Stimulated activated CD4-positive, alpha-beta T cell treated with anti-CD3 and anti-CD28 coated beads, Interleukin-12 subunit alpha, Interleukin-12 subunit beta, amount 100 ng/mL, for 48 hours (primary cell): ENCODE measurements at places on chromosomes 12 and 14.
A peak's percentile ranks its signal among the peaks of the same experiment; 100 is the strongest.

DNA sequence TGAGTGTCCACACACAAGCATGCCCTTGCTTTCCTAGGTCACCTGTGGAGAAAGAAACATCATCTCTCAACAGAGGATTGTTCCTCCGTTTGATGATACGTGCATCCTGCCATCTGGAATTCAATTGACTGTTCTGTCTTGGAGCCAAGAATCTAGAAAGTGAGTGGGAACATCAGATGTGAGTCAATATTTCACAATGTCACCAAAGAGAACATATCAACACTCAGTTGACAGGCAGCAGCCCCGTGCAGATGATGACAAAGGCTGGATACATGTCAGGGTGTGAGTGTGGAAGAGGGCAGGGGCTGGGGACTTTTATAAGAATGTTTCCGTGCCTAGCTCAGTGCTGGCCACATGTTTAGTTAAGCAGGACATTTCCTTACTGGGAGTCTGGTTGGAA lies 76.1 kb downstream of the TBC1D30 start:
- no peak for DNase-seq

GRCh38 chr12:94699801-94700200 lies 49.4 kb upstream of the TMCC3 start:
- DNase-seq, result no peak

GRCh38 chr12:55039395-55040354 lies 19.9 kb downstream of the NEUROD4 start:
- DNase-seq, result no peak

- no peak for DNase-seq
Observed at GRCh38 chr14:87251011-87251410, 742.0 kb downstream of the GALC start.

DNA sequence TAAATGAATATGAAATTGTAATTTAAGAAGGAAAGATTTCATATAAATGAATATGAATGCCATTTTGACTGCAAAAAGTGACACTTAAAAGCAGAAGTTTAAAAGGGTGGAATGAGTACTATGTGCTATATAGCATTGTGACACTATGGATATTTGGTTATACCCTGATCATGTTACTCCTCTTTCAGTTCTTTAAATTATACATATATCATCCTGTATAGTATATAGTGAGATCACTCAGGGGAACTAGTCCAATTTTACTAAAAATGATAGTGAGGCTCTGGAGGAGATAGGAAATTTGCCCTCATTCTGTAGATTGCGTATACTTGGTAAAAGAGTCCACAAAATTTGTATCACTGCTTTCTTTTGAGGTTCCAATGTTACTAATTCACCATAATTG lies 155.7 kb upstream of the BTG1 start:
- no peak for DNase-seq

DNA sequence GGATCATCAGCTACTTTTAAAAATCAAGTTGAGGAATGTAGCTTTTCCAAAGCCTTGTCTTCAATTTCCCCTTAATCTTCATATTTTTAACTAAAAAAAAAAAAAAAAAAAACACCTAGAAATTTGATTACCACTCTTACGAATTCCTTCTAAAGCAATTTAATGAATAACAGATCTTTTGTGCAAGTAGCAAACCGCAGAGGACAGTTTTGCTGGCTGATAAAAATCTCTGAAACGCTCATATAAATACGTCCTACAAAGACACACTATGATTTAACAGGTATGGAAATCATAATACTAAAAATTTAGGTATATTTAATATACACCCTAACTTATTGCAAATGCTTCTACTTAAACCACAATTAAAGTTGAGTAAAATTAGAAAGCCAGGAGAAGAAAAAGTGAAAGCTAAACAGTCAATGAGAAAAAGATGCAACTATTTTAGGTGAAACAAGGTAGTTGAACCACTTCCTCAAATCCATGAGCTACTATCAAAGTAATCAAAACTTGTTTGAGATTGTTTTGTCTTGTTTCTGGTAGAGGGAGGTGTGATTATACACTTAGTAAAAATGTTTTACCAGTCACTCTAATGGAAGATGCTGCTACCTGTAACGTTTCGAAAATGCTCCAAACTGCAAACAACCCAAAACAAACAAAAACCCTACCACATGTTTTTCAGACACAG lies 2.2 kb downstream of the PAWR start:
- no peak for DNase-seq

DNA sequence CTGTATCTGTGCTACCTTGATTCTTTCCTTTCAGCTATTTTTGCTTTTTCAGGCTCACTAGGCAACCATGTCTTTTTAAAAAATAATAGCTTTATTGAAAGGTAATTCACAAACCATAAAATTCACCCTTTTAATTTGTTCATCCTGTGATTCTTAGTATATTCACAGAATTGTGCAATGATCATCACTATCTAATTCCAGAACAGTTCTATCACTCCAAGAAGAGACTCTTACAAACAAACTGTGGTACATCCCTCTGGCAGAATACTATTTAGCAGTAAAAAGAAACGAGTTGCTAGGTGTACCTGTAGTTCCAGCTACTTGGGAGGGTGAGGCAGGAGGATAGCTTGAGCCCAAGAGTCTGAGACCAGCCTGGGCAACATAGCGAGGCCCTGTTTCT lies 14.8 kb downstream of the CREBL2 start:
- DNase-seq, result no peak

- peak; percentile 22 for DNase-seq
Observed at GRCh38 chr12:108730365-108731104, 783 bp downstream of the CORO1C start.

DNA sequence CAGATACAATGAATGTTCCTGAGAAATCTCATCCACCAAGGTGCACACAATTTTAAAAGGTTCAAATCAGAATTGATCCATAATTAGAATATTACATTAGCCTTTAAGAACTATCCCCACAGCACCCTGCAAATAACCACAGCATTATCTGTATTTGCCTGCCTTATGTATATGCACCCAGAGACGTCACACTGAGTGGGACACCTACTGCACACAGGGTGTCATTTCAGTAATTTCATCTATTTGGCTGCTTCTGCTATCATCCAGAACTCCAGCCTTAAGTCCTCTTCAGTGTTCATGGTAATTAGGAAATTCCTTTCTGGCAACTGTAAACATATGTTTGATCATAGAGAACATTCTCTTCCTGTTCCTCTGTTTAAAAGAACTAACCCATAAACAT lies 298.4 kb downstream of the SYT1 start:
- DNase-seq, result no peak

- DNase-seq, result no peak
Observed at GRCh38 chr14:34721129-34721528, 6.7 kb upstream of the CFL2 start.

DNA sequence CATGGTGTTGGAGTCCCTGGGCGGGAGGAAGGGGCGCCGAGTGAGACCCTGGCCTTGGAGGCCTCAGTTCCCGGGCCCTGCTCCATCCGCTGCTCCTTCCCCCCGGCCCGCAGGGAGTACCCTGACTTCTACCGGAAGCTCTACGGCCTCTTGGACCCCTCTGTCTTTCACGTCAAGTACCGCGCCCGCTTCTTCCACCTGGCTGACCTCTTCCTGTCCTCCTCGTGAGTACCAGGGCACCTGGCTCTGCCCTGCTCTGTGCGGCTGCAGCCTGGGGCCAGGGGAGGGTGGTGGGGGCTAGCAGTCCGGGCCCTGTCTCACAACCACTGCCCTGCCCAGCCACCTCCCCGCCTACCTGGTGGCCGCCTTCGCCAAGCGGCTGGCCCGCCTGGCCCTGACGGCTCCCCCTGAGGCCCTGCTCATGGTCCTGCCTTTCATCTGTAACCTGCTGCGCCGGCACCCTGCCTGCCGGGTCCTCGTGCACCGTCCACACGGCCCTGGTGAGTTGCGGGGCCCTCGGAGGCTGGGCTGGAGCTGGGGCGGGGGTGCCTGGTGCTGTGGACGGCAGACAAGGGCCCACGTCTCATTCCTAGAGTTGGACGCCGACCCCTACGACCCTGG lies 7.0 kb downstream of the NOC4L start:
- DNase-seq, result no peak

DNA sequence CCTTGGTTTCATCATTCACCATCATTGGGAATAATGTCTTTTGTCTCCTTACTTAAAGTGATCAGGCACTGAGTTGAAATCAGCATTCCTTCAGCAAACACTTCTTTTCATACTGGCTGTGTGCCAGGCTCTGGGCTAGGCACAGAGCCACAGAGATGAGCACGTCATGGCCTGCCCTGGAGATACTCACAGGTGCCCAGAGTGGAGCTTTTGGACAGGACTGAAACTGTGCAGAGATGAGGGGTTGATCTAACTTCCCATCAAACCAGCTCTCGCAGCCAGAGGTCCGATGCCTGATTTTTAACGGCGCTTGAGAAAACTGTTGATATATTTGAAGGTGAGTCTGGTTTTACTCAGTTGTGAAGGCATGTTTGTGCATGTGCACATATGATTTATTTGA lies 43.1 kb downstream of the CACNA1C start:
- no peak for DNase-seq

- DNase-seq, result no peak
Observed at GRCh38 chr14:38047195-38047902, 160.4 kb upstream of the SSTR1 start.

- no peak for DNase-seq
Observed at GRCh38 chr14:86311151-86311550, 781.2 kb downstream of the FLRT2 start.

GRCh38 chr14:76348898-76349297 lies 27.0 kb upstream of the ESRRB start:
- DNase-seq, result no peak

DNA sequence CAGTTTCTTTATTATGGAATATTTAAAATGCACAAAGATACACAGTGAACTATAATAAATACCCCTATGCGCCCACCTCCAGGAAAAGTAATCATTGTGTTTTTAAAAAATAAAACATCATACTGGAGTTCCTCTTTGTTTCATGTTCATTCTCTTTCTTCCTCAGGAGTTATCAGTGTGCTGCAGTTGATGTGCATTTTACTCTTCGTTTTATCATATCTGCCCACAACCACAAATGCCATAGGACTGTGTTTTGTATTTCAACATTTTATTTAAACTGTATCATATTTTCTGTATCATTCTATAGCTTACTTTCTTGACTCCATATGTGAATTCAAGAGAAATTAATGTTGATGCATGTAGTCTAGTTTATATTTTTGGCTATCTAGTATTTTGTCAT lies 53.9 kb downstream of the TSHR start:
- no peak for DNase-seq

DNA sequence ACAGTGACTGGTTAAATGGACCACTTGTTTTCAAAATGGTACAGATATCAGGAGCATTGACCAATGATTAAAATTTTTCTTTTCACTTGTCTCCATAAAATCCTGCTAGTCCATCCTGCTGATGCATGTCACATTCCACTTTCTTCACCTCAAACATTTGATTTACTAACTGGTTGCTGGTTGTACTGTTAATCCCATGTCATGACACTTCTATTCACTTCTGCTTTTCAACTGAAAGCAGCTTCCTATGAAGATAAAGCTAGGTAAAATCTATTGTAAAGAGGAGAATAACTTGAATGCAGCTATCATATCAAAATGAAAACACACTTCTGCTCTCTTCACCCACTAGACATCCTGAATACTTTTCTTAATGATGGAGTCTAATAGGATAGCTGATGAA lies 149.6 kb upstream of the OTX2 start:
- DNase-seq, result no peak

- DNase-seq, result no peak
Observed at GRCh38 chr12:29146196-29146595, 2.9 kb upstream of the FAR2 start.

DNA sequence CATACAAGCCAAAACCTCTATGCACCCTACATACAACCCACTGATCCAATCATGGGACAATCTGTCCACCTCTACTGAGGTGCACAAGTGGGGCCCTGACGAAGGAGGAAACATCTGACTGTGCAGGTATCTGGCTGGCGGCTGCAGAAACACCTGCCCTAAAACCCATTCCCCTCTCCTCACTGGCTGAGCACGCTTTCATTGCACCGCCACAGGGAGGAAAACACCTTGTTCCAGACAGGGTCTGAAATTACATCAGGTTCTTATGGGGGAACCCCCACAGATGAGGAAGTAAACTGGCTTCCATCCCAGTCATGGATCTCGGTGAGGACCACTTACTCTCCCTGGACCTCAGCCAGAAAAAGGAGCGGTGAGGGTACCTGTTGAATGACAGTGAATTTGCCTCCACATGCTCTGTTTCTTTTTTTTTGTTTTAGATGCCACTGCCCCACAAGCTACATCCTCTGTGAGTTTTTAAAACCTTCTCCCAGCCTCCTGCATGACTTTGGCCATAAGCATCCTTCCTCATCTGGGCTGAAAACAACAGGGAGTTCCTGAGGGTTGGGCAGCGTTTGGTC lies 23.8 kb upstream of the DGLUCY start:
- no peak for DNase-seq

GRCh38 chr12:72472350-72472749 lies 200.2 kb downstream of the TRHDE start:
- DNase-seq, result no peak

- no peak for DNase-seq
Observed at GRCh38 chr12:59164991-59165718, 244.9 kb upstream of the LRIG3 start.

DNA sequence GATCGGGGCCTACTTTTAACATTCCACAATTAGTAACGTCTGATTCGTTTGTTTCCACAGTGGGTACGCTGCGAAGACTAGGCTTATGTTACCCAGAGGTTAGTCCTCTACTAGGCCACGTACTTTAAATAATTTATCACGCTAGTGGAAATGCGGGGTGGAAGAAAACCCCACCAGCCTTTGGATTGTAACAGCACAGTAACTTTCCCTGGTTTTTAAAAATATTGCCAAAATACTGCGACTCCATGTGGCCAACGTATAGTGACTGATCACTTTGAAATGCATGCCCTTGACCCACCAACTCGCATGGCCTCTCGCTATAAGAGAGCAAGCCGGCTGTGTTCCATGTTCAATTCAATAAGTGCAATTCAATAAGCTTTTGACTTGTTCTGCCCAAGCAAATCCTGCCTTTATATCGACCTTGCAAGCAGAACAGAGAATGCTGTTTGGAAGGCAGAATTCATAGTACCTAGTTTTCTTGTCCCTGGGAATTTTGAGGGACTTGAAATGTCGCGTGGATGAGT lies 882 bp upstream of the GTF2A1 start:
- DNase-seq, result no peak

DNA sequence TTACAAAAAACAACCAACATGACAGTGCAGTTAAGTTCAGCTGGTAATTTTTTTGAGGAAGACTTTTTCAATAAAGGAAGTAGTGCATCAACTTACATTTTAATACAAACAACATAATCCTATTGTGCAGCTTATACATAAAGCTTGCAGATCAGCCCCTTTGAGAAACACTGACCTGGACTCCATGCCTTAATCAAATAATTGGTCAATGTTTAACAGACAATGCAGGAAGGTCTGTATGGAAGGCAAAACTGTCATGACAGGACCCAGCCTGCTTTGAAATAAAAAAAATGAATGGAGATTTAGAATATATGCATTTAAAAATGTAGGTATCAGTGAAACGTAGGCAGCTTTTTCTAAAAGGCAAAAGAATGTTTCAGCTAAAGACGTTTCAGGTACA lies 321.7 kb upstream of the RPL10L start:
- DNase-seq, result no peak
